Activated naive CD8-positive, alpha-beta T cell treated with anti-CD3 and anti-CD28 coated beads, Interleukin-2, amount 50 U/mL, for 24 hours (primary cell): ENCODE measurements at places on chromosomes 3 and 15.

GRCh38 chr3:28186748-28187147 is 54.7 kb upstream of the CMC1 start:
- no peak for DNase-seq

DNA sequence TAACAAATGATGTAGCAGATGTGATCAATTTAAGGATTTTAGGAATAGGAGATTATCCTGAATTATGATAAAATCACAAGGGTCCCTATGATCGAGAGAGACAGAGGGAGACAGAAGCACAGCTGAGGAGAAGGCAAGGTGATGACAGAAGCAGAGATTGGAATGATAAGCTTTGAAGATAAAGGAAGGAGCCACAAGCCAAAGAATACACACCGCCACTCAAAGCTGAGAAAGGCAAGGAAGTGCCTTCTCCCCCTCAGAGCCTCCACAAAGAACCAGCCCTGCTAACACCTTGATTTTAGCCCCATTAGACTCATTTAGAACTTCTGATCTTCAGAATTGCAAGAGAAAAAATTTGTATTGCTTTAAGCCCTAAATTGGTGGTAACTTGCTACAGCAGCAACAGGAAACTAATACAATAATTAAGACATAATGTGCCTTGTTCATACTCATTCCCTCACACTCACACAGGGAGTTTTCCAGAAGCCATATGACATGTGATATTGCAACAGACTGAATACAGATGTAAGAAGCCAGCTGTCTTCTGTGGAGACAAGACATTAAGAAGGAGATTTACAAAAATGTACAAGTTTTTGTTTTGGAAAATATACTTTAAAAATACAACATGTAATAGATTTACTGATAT is 38.2 kb downstream of the TRANK1 start:
- DNase-seq, result no peak

GRCh38 chr3:177234121-177234520 is 36.8 kb upstream of the TBL1XR1 start:
- no peak for DNase-seq

DNA sequence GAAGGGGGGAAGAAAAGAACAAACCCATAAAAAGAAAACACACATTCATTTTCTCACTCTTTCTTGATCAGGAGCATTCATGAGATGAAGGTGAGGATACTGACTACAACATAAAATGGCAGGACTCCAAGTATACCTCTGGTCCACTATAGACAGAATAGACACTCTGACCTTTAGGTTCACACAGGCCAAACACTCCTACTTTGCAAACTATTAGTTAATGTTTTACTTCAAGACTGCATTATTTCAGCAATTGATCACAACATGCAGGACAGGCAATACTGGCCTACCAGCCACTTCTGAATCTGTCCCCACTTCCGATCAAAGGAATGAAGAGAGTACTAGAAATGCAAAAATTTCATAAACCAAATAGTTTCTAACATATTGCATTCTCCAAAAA is 47.0 kb downstream of the LRRFIP2 start:
- DNase-seq, result no peak

GRCh38 chr15:98715401-98715800 is 67.1 kb downstream of the IGF1R start:
- no peak for DNase-seq

DNA sequence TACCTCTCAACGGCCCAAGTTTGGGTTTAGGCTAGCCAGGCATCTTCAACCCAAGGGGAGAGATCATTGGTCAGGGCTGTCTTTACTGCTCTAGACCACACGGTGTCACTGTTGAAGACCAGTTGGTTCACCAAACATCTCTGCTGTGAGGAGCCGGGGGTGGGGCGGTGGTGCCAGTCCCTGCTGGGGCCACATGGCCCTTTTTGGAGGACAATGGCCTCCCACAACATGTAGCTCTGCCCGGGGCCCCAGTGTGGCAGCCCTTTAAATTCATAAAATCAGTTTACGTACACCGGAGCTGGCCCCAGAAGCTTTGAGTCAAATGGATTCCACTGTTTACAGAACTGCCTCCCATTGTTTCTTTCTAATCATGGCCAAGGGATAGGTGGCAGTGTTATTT is 19.1 kb upstream of the TM4SF18 start:
- DNase-seq, result peak; percentile 29

GRCh38 chr3:9915254-9916141 is 1.4 kb upstream of the IL17RC start:
- DNase-seq, result peak; percentile 47

DNA sequence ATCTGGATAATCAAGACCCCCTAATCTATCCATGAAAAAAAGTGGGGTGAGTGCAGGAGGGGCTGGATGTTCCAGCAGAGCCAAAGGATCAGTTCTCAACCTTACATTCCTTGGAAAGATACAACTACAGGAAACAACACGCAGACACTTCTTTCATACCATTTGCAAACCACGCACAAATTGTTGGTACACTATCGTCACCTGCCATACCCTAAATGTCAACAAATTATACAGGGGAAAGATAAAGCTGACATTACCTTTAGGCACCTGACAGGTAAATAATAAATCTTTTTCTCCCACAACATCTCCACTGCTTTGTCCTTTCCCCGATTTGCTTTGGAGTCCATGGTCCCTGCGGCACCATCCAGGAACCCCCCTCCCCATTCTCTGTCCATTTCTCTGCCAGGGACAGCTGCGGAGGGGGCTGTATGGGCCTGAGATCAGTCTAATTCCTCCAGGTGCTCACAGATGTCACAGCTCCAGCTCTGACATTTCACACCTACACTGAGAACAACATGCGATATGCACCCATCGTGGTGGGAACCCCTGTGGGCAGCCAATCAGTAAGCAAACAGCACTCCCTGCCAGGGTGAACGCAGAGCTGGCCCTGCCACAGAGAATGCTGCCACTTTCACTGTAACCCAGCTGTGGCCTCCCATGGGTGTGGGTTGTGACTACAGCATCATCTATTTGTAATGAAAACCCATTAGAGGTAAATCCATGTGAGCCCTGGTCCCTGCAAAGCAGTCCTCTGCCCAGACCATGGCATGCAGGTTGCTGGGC is 37.7 kb upstream of the BCL2L10 start:
- no peak for DNase-seq

GRCh38 chr15:47506329-47507100 is 210.8 kb upstream of the SEMA6D start:
- no peak for DNase-seq

DNA sequence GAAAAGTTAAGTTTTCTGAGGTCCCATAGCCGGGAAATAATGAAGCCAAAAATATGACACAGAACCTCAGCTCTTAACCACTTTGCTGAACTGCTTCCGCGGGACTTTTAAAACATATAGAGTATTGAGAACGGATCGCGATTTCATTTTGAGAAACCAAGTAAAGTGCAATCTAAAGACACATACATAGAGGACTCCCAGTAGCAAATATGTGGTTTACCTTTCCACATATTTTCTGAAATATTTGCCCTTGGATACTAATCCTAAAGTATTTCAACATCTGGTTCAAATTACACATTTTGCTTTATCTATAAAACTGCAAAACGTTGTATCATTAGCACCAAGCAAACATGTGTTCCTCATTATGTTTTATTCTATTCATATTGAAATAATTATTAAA is 776.5 kb downstream of the ROBO2 start:
- no peak for DNase-seq

DNA sequence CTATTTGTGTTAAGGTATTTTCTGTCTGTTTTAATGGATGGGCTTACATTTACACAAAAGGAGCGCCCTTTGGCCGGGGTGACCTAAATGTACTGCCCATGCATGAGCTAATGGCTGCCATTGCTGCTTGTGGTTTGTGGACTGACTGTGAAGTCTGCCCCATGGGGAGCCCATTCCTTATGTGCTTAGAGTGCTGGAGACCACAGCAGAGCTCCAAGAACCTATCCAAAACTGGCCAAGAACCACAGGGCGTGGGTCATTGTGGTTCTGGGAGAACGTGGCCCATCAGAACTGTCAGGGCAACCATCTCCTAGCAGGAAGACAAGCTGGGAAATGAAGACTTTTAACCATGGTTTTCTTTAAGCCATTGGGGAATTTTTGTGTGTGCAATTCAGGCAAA is 105.3 kb downstream of the CHDH start:
- DNase-seq, result no peak

GRCh38 chr3:193229851-193230420 is 11.1 kb upstream of the PLAAT1 start:
- no peak for DNase-seq

DNA sequence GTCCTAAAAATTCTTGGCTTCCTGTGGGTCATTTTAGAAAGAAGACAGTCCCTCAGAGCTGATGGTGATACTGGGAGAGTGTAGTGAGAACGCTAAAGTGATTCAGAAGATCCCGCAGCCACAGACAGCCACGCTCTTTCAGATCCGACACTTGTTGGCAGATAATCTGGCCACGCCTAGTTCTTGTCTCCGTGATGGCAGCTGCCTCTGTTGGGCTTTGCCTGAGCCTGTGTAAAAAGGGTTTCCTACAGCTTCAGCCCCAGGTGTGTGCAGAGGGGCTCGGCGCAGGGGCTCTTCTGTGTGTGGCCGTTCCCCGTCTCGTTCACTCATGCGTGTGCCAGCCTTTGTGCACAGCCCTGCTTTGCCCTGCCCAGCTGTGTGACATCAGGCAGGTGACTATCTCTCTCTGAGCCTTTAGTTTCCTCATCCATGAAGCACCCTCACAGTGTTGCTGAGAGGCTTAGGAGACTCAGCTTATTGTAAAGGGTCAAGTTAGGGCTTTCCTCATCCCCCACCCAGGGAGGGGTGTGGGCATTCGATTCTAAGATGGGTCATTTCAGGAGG is 6.3 kb downstream of the IRAK2 start:
- no peak for DNase-seq

DNA sequence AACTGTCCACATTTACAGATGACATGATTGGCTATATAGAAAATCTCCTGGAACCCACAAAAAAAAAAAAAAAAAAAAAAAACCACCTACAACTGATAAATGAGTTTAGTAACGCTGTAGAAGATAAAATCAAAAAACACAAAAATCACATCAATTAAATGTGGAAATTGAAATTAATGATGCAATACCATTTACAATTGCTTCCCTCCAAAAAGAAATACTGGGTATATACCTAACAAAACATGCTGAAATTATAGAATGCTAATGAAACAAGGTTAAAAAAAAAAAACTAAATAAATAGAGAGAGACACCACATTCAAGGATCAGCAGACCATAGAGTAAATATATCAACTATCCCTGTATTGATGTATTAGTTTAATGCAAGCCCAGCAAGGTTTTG is 215.7 kb downstream of the ULK4 start:
- no peak for DNase-seq

- no peak for DNase-seq
Observed at GRCh38 chr3:94294806-94295205, 231.9 kb downstream of the NSUN3 start.

- DNase-seq, result no peak
Observed at GRCh38 chr15:67407786-67408185, 113.1 kb upstream of the C15orf61 start.

GRCh38 chr15:76393614-76394013 is 57.0 kb downstream of the ISL2 start:
- DNase-seq, result no peak

GRCh38 chr3:64129581-64129980 is 95.7 kb downstream of the PRICKLE2 start:
- no peak for DNase-seq

DNA sequence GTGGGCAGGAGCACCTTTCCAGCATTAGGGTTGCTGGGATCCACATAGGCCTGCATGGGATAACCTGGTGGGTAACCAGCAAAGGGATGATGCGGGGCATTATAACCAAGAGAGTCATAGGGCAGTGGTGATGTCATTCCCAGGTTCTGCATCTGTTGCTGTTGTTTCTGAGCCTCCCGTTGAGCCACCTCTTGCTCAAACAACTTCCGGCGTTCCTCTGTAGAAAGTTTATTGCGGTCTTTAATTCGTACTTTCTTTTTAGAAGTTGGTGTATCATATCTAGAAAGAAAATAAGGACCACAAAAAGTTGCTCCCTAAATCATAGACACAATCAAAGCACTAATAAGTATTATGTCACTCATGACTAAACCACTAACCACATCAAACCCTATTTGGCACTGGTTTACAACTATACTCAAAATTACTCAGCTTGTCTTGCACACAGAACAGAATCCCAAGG is 77.8 kb downstream of the NBEAL2 start:
- peak; percentile 29 for DNase-seq

- DNase-seq, result no peak
Observed at GRCh38 chr3:45306406-45307008, 80.4 kb upstream of the TMEM158 start.

GRCh38 chr3:167750272-167750971 is 14.9 kb downstream of the SERPINI1 start:
- DNase-seq, result no peak
